ENCODE measurements at places on chromosomes 12 and 14.

GRCh38 chr14:100979780-100980179 is 76.3 kb upstream of the RTL1 start:
- DNase-seq = peak; percentile 88

- DNase-seq = no peak
Measured at GRCh38 chr12:108373111-108373510, 34.0 kb upstream of the CMKLR1 start.

DNA sequence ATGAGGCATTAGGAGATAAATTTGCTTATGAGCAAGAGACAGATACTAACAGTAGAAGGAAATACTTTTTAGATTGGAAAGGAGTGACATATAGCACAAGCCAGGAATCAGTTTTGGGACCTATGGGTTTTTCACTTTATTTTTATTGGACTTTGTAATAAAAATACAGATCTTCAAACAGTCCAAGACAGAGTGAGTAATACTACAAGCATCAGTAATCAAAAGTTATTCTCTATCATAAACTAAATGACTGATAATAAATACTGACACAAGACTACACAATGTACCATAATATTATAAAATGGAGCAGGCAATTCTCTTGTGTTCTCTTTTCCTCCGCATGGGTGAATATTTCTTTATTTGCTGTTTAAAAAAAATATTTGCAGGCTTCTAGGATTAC is 85.8 kb downstream of the DERA start:
- no peak for DNase-seq

GRCh38 chr12:128844031-128844635 is 9.1 kb upstream of the GLT1D1 start:
- DNase-seq = no peak

- no peak for DNase-seq
Measured at GRCh38 chr14:21091821-21092272, 6.6 kb downstream of the ZNF219 start.

GRCh38 chr12:6092784-6093722 is 31.4 kb downstream of the VWF start:
- DNase-seq = peak; percentile 89

DNA sequence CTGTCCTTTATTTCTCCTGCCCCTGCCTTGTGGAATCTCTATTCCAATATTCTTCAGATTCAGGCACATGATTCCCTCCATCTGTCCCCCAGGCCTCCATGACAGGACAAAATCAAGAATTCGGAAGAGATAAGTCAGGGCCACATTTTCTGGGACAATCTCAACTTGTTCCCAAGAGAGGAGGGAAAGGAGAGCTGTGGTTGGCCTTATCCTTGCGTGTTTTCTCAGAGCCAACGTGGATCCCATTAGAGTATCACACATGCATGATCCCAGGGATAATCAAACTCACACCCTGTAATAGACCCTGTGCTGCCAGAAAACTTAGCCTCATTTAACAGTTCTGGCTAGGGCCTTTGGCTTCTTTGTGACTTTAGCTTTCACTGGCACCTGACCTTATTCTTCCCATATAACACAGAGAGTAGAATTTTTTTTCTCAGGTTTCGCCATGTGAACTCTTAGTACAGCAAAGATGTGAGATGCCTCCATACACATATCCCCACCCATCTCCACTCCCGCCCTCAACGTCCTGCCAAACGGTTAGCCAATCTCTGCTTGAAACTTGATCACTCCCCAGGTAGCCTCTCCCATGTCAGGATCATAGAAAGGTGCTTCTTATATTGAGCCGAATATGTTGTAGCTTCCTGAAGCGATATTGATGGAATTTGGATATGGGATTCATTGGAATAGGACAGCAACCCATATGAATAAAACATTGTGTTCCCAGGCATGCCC is 6.7 kb upstream of the KRT1 start:
- DNase-seq = no peak

- peak; percentile 6 for DNase-seq
Measured at GRCh38 chr12:2922329-2922728, 31.6 kb downstream of the TULP3 start.

DNA sequence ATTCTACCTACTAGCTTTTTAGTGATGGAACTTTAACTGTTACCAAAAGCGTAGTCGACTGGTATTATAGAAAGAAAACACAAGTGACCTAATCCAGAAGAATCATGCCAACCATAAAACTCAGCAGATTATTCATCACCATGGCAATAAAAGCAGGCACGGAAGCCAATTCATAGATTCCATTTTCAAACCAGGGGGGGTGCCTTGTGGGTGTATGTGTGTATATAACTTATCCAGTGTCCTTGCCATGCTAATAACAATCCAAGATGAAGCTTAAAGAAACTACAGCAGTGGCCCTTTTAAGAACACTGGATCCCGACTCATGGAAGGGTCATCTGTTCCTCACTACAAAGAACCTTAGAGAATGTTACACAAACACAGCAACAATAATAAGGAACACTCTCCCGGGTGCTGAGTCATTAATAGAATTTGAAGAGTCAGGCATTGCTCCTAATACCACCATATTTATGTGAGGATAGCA is 61.0 kb downstream of the EPS8 start:
- DNase-seq = peak; percentile 91

DNA sequence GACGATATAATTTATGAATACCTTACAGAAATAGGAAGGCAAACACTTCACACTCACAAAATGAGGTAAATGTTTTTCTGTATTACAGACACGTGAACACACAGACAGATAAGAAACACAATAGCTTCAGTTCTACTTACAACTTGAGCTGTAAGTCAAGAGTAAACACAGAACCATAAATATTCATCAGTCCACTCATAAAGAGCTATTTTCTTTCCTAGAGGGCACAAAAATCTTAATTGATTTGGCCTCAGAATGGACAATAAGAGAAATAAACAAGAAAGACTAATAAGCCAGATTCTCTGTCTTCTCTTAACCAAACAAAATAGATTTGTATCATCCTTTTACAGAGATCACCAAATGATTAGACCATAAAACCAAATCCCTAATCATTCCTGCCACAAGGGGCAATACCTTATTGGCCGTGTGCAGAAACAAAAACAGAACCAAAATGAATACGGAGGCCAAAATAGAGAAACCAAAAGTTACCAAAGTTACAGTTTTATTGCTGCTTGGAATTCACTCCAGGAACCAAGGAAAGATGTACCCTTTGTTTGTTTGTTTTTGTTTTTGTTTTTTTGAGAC is 38.1 kb upstream of the GARIN2 start:
- DNase-seq = peak; percentile 13

DNA sequence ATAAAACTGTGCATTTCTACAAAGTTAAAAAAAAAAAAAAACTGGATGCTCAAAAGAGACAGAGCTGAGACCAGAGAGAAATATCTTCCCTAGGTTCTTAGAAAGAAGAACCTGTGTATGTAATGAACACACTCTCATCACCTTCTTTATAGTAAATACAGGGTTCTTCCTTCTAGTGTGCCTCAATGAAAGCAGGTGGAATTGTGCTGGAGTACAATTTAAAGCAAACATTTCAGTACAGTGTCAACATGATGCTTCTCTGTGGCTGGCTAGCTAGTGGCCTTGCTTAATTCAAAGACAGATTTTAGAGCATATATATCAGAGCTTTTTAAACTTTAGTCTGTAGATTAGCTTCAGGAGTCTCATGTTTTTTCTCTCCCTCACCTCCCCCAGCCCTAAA is 249.8 kb upstream of the ARHGAP5 start:
- DNase-seq = no peak

GRCh38 chr14:76923431-76924370 is 97.5 kb downstream of the LRRC74A start:
- no peak for DNase-seq

DNA sequence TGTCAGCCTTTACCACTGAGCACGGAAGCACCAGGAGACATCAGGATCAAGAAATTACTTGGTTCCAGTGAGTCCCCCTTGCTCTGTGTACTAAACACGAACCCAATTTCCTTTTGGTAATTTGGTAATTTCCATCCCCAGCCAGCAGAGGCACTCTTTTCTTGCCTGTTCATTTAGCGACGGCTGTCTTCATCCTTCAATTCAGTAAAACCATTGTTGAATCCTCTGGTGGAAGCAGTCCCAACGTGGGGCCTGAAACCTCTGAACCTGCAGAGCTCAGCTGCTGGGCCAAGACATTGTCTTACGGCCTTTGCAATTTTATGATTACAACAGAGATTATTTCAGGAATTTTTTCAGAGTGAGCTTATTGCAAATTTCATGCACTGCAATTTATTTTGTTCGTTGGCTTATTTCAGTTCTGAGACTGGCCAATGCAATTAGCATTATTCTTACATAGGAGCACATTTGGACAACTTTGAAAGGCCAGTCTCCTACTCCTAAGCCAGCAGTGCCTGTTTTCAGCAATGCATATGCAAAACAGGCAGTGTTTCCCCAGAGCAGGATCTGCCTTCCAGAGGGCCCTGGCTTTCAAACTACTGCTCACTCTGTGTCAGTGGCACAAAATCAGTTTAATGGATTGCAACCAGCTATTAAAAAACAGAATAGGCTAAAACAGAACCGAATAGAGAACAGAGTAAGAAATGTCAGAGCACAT is 372.9 kb upstream of the TMEM132C start:
- no peak for DNase-seq

GRCh38 chr12:129082441-129082840 is 229.2 kb downstream of the GLT1D1 start:
- no peak for DNase-seq

DNA sequence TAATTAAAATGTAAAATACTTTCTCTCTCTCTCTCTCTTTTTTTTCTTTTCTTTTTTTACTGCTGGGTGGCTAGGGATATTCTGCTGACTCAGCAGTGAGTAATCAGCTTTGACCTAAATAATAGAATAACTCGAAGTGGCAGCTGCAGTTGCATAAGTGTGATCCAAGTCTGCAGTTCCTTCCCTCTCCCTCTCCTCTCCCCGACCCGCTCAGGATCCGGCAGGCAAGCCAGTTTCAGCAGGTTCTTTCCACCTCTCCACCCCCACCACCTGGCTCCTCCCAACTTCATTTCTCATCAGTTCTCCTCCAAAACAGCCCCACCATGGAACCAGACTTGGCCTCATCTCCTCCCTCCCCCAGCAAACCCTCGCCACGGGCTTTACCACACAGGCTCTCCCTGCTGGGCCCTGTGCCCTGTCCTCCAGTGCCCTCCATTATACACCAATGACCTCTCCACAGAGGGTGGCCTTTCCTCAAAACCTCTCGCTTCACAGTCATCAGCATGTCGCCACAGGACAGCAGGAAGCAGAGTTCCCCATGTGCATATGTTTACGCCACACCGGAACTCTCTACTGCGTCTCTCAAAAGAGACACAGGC is 22.4 kb downstream of the SLC7A8 start:
- DNase-seq = peak; percentile 89
